ENCODE measurements at places on chromosomes 16 and 17.

- DNase-seq: no peak
Observed at GRCh38 chr16:74922150-74923138, 62.5 kb downstream of the WDR59 start.

- no peak for DNase-seq
Observed at GRCh38 chr17:12070561-12070960, 49.9 kb downstream of the MAP2K4 start.

GRCh38 chr16:11627292-11627663 lies 40.6 kb upstream of the LITAF start:
- no peak for DNase-seq

GRCh38 chr16:81842564-81843242 lies 63.6 kb downstream of the PLCG2 start:
- DNase-seq: no peak

DNA sequence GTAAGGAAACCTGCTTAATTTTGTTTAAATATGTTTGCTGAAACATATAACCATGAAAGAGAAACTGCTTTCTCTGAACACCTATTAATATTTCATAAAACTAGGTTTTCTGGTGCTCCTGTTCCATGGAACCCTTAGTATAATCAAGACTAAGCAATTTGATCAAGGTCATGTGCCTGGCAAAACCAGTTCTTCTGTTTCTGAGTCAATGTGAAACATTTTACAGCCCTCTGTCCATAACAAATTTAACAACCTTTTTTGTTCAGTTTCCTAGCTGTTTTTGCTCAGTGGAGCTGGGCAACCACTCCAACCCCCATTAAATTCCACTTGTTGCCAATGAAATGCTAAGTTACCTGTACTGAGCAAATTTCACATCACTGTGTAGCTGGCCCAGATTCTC lies 344.0 kb downstream of the CA10 start:
- no peak for DNase-seq

Measured in stimulated activated CD4-positive, alpha-beta T cell treated with anti-CD3 and anti-CD28 coated beads, Interleukin-4, amount 100 ng/mL, for 48 hours (primary cell).